CD8-positive, alpha-beta memory T cell (primary cell): ENCODE measurements at places on chromosomes 11 and 22.

DNA sequence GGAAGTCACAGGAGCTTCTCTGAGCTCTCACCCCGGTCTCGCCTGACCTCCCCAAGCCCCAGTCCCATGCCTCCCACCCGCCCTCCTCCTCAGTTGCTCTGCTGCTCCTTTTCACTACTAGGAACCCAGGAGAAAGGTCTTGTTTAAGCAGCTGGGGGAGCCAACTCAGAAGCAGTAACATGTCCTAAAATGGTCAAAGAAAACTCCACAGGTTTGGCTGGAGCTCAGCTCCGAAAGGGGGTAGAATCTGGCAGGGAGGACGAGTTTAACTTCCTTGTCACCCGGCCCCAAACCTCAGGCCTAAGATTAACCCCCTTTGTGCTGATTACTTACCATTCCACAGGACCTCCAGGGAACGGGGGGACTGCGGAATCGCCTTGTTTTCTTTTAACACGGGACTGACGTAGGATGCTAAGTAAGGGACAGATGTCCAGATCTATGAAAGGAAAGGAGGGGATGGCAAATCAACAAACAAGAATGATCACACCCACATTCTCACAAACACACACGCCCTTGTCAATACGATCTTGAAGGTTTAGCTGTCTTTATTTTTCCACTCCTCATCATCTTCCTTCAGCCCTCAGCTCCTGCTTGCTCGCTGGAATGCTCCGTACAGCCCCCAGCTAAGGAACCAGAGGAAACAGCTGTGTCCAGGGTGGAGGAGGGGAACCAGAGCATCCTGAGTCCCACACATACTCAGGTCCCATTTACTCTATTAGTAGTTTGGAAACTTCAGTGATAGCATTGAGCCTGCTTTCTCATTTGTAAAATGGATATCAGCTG, 13.5 kb downstream of the PCSK7 start:
- H3K27me3 ChIP-seq, result no peaks in the 10 kb centered on the region
- no peak overlapping the region for H3K27ac ChIP-seq
- peaks cover 84% of the 10 kb centered on the region for H3K36me3 ChIP-seq
- H3K4me1 ChIP-seq, result no peaks in the 10 kb centered on the region
- no peak for DNase-seq
- H3K4me3 ChIP-seq, result no peak overlapping the region

DNA sequence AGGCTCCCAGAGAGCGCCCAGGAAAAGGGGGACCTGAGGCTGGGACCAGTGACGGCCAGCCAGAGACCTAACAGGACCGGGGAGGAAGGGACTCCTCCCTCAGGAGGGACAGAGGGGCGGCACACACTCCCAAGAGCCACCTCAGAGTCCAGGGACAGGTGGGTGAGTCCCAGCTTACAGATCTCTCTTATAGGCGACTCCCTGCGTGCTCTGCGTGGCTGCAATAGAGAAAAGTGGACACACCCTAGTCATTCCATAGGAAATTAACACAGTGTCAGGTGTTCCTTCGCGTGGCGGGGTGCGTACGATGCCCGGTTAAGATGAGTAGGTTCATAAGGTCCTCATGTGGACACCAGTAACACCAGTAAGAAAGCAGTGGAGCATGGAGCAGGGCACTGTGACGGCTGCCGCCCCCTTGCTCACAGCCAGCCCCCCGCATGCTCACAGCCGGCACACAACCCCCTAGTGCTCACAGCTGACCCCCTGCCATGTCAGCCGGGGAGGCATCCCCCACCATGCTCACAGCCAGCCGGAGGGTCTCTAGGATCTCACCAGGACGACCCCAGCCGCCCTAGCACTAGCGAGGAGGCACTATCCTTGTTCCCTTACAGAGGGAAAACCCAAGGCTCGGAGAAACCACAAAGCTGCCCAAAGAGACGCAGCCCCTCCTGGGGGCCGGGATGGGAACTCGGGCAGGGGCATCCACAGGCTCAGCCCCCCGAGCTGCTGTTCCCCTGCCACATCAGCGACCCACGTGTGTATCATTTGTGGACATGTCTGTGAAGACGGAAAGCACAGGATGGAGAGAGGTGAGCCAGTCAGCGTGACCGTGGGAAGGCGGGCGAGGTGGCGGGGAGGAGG, 426.8 kb downstream of the TBC1D22A start:
- DNase-seq, result no peak
- no peaks in the 10 kb centered on the region for H3K36me3 ChIP-seq
- no peaks in the 10 kb centered on the region for H3K4me1 ChIP-seq
- no peak overlapping the region for H3K4me3 ChIP-seq

- H3K36me3 ChIP-seq, result peaks cover 68% of the 10 kb centered on the region
- no peaks in the 10 kb centered on the region for H3K4me1 ChIP-seq
- no peaks in the 10 kb centered on the region for H3K27me3 ChIP-seq
- DNase-seq, result no peak
- H3K4me3 ChIP-seq, result no peak overlapping the region
Observed at GRCh38 chr11:68169442-68169841, 43.7 kb downstream of the KMT5B start.

DNA sequence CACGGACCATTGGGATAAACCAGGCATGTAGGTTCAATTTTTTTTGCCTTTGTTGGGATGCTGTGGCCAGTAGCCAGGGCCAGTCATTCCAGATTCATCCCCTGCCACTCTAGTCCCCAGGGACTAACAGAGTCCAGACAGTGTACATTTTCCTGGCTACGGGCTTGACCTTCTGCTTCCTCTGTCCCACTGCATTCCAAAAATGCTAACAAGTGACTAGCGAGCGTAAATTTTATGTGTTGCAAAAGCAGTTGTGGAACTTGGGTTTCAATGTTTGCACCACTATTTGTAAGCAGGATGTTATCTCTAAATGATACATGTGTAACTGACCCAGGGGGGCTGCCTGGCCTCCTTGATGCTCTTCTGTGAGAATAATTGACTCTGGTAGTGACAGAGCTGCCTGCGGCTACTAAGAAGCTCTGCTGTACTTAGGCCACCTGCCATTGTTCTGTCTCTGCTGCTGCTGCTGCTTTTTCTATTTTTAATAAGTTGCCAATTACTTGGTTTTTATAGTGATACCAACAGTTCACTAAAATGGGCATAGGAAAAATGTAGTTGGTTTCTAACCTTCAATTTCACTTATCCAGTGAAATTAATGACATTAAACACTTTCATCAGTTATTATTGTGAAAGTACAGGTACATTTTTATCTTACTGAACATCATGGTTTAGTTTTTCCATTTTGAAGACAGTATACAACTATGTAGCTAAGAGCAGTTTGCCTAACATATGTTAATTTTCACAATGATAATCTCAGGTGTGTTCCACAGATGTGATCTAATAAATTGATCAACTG, 26.8 kb downstream of the TNRC6B start:
- H3K36me3 ChIP-seq, result no peaks in the 10 kb centered on the region
- DNase-seq, result no peak
- no peak overlapping the region for H3K4me3 ChIP-seq
- H3K4me1 ChIP-seq, result peaks cover 56% of the 10 kb centered on the region
- H3K27ac ChIP-seq, result no peak overlapping the region
- no peaks in the 10 kb centered on the region for H3K27me3 ChIP-seq

GRCh38 chr11:122128146-122128545, 12.1 kb upstream of the BLID start:
- H3K4me3 ChIP-seq, result no peak overlapping the region
- DNase-seq, result no peak
- H3K27me3 ChIP-seq, result no peaks in the 10 kb centered on the region
- no peak overlapping the region for H3K27ac ChIP-seq
- no peaks in the 10 kb centered on the region for H3K4me1 ChIP-seq

- H3K4me1 ChIP-seq, result peaks cover 4% of the 10 kb centered on the region
- no peaks in the 10 kb centered on the region for H3K27me3 ChIP-seq
- no peak for DNase-seq
- H3K36me3 ChIP-seq, result peaks cover 61% of the 10 kb centered on the region
Observed at GRCh38 chr11:34086554-34087283, 18.7 kb upstream of the NAT10 start.
